ENCODE measurements at places on chromosomes 1 and 21.

- no peak overlapping the region for H3K27ac ChIP-seq
- no peak for DNase-seq
- H3K27me3 ChIP-seq, result no peaks in the 10 kb centered on the region
- H3K36me3 ChIP-seq, result no peaks in the 10 kb centered on the region
Observed at GRCh38 chr1:199646761-199647160, 380.7 kb upstream of the NR5A2 start.

DNA sequence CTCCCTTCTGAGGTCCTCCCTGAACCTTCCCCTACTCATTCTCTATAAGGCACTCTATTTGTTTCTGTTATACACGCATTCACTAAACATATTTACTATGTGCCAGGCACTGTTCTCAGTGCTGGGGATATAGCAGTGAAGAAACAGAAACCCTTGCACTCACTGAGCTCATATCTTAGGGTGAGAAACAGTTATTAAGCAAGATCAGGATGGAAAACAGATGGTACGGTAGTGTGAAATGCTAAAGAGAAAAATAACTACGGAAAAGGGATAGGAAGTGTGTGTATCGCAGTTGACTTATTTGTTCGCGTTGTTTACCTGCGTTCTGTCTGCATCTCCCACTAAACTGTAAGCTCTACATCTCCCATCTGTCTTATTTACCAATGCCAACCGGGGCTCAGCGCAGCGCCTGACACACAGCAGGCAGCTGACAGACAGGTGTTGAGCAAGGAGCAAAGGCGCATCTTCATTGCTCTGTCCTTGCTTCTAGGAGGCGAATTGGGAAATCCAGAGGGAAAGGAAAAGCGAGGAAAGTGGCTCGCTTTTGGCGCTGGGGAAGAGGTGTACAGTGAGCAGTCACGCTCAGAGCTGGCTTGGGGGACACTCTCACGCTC is 572 bp downstream of the CYB5RL start:
- peak overlapping the region; percentile 72 for H3K27ac ChIP-seq
- no peak for DNase-seq
- peak overlapping the region; percentile 83 for H3K4me3 ChIP-seq
- H3K27me3 ChIP-seq, result no peaks in the 10 kb centered on the region

- peaks cover under 1% of the 10 kb centered on the region for H3K4me1 ChIP-seq
- no peak for DNase-seq
- H3K27ac ChIP-seq, result no peak overlapping the region
- H3K4me3 ChIP-seq, result no peak overlapping the region
Observed at GRCh38 chr1:59025898-59026426, 242.1 kb upstream of the JUN start.

DNA sequence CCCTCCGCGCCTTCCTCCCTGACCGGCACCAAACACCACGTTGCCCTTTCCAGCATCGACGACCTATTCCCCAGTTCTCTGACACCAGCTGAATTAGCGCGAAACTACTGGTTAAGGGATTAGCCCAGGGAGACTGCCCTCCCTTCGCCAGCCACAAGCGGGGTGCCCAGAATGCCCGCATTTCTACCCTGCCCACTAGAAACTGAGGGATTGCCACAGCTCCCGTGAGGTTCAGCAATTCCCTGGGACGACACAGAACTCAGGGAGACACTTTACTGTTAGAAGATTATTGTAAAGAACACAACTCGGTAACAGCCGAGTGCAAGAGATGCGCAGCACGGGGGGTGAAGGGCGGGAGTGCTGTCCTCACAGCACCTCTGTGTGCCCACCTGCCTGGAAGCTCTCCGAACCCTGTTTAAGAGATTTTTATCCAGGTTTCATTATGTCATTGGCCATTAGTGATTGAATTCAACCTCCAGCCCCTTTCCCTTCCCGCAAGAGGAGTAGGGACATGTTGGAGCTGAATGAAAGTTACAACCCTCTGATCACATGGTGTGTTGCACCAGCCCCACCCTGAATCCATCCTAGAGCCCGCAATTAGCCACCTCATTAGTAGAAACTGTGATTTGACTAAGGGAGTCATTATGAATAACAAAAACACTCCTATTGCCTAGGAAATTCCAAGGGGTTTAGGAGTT is 15.8 kb upstream of the RIPPLY3 start:
- peaks cover 16% of the 10 kb centered on the region for H3K4me1 ChIP-seq
- H3K4me3 ChIP-seq, result no peak overlapping the region
- no peak for DNase-seq

- DNase-seq, result no peak
- H3K27ac ChIP-seq, result no peak overlapping the region
- H3K36me3 ChIP-seq, result no peaks in the 10 kb centered on the region
- no peak overlapping the region for H3K4me3 ChIP-seq
- H3K4me1 ChIP-seq, result no peaks in the 10 kb centered on the region
Observed at GRCh38 chr1:234943836-234944402, 184.7 kb downstream of the TOMM20 start.

DNA sequence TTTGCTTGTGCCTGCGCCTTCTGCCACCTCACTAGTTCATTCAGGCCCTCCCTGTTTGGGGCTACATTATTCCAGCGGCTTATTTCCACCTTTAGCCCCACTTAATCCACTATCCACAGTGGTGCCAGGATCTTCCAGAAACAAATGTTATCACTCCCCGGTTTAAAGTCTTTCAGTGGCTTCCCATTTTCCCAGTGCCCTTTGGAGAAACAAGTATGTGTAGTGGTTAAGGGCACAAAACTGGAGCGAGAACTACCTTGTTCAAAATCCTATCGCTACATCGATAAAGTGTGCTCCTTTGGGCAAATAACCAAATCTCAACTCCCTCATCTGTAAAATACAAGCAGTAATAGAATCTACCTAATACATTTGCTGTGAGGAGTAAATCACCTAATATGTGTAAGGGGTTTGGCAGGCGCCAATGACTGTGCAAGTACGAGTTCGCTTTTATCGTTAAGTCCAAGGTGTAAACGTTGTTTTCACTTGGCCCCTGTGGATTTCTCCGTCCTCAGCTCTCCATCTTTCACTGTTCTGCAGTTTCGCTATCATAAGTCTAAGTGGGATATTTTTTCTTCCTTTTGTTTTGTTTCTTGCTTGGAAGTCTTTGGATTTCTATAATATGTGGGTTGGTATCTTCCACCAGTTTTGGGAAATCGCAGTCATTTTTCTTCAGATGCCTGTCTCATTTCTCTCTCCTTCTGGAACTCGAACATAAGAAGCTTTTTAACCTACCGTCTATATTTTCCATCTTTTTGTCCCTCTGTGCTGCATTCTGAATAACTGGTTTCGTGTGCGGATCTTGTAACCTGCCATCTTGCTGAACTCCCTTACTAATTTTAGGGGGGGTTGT is 844 bp upstream of the MEAF6 start:
- no peaks in the 10 kb centered on the region for H3K36me3 ChIP-seq
- H3K4me3 ChIP-seq, result peak overlapping the region; percentile 74
- H3K27me3 ChIP-seq, result no peaks in the 10 kb centered on the region
- no peak for DNase-seq
- H3K4me1 ChIP-seq, result peaks cover 34% of the 10 kb centered on the region

DNA sequence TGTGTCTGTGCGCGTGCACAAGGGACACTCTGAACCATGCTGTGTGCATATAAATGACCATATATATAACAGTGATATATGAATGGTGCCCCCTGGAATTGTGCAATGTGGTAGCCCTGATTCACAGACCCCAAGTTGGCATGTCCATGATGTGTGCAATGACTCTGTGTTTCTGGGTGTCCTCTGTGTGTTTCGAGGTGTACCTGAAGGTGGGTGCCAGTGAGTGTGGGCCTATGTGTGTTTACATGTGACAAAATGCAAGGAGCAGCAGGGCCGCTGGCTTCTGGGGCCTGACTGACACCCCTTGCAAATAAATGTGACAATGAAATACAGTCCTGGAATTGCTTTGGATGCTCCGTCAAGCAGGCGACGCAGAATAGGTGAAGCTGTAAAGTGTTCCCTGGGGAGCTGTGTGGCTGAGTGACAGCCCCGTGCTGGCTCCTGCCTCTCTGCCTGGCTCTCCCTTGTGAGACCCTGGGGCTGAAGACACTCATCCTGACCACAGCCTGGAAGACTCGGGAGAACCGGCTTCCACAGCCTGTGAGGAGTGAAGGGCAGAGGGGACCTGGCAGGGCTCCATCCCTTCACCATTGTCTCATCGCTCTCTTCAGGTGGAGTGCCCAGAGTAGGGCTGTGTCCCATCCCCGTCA is 38.2 kb upstream of the CSF3R start:
- peaks cover 9% of the 10 kb centered on the region for H3K4me1 ChIP-seq
- no peak for DNase-seq
- no peak overlapping the region for H3K4me3 ChIP-seq
- H3K27me3 ChIP-seq, result no peaks in the 10 kb centered on the region

DNA sequence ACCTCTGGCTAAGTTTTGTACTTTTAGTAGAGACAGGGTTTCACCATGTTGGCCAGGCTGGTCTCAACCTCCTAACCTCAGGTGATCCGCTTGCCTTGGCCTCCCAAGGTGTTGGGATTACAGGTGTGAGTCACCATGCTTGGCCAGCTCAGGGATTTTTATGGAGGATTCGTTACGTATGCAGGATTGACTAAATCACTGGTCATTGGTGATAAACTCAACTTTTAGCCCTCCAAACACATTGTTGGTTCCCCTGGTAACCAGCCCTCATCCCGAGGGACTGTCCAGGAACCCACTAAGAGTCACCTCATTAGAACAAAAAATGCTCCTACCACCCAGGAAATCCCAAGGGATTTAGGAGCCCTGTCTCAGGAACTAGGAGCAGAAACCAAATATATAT is 40.4 kb downstream of the ST3GAL3 start:
- no peaks in the 10 kb centered on the region for H3K27me3 ChIP-seq
- no peak for DNase-seq
- H3K27ac ChIP-seq, result no peak overlapping the region
- no peak overlapping the region for H3K4me3 ChIP-seq
- no peaks in the 10 kb centered on the region for H3K4me1 ChIP-seq
- no peaks in the 10 kb centered on the region for H3K36me3 ChIP-seq

DNA sequence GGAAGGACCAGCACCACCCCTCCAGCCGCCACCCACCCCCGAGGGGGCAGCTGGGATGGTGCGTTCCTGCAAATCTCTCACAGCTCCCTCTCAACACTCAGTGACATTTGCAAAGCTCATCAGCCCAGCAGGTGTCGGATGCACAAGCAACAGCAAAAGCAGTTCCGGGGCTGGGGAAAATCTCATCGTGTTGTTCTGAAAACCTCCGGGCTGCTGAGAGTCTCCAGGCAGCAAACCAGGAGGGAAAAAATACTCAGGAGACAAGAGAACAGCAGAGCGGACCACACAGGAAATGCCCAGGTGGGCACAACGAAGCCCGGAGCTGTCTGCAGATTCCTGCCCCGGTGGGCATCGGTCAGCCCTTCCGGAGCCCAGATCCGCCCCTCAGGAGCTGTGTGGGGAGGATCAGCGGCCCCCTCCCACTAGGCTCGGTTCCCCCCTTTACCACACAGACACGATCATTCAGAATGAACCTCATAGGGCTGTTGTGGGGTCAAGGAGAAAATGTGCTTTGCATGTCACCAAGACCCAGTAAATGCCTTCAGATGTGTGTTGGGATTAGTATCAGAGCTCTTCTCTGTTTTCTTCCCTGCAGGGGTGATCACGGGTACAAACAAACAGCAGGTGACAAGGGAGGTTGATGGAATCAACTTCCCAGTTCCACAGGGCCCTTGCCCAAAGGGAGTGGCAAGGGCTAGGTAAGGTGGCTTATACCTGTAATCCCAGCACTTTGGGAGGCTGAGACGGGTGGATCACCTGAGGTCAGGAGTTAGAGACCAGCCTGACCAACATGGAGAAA is 127.0 kb upstream of the TIAM1 start:
- DNase-seq, result no peak
- H3K36me3 ChIP-seq, result no peaks in the 10 kb centered on the region

DNA sequence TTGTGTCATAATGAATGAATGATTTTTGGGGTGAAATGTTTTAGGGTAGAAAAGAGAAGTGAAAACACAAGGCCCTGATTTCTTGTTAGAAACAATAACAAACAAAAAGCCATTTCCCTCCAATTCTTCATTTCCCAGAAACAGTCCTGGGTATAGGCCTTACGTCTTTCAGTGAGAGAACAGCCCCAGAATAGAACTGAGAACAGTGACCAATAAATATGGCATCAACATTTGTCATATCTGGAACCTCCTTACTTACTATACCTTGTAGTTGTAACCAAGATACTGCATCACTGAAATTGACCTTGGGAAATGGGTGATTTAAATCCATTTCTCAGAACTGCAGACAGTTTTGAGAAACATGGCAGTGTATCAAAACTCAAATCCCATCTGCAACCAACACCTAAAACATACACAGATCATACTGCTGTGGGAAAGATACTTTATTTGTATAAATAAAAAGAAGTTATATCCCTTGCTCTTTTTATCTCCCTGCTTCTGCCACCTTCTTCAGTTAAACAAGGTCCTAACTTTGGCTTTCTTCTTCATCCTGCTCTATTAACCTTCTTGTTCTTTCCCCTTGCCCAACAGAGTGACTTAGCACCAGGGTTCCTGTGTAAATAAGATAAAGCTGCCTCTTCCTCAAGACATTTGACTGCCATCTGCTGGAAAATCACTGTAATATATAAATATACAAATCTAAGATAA is 19.5 kb downstream of the XKR8 start:
- peak; percentile 55 for DNase-seq
- H3K4me3 ChIP-seq, result no peak overlapping the region
- no peak overlapping the region for H3K27ac ChIP-seq
- H3K4me1 ChIP-seq, result no peaks in the 10 kb centered on the region

DNA sequence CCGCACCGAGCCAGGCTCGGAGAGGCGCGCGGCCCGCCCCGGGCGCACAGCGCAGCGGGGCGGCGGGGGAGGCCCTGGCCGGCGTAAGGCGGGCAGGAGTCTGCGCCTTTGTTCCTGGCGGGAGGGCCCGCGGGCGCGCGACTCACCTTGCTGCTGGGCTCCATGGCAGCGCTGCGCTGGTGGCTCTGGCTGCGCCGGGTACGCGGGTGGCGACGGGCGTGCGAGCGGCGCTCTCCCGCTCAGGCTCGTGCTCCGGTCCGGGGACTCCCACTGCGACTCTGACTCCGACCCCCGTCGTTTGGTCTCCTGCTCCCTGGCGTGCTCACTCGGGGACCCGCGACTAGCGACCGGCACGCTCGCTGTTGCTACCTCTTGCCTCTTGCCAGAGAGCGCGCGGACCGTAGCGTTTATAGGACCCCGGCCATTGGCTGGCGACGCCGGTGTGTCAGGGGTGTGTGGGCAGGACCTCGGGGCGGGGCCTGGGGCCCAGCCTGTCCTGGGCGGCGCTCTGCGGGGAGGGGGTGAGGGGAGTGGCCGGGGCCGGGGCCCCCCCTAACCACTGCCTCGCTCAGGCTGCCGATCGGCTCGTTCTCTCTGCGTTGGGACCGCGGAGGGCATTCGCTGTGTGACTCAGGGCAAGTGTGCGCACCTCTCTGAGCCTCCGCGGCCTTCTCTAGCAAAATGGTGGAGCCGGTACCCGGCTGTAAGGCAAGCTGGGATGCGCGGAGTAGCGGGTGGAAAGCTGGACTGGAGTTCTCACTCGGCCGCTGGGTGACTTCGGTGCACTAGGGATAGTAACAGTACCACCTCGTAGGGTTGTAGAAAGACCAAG is at the start of gene SLC2A1:
Gene SLC2A1, minus strand, starts transcription at position 381 of the 832 bp plus-strand sequence. Its CDS starts 217 bp downstream, at position 164.
- peak; percentile 97 for DNase-seq
- peaks cover 59% of the 10 kb centered on the region for H3K4me1 ChIP-seq
- peak within 1 kb of the TSS; percentile 76 for H3K27ac ChIP-seq
- H3K36me3 ChIP-seq, result peaks cover 5% of the 10 kb centered on the region

- no peak for DNase-seq
- no peaks in the 10 kb centered on the region for H3K27me3 ChIP-seq
- H3K4me3 ChIP-seq, result no peak overlapping the region
- H3K27ac ChIP-seq, result no peak overlapping the region
- no peaks in the 10 kb centered on the region for H3K36me3 ChIP-seq
Observed at GRCh38 chr1:45452503-45452902, 38.5 kb downstream of the TESK2 start.

- no peak overlapping the region for H3K27ac ChIP-seq
- H3K36me3 ChIP-seq, result no peaks in the 10 kb centered on the region
- DNase-seq, result no peak
- no peaks in the 10 kb centered on the region for H3K4me1 ChIP-seq
Observed at GRCh38 chr1:30522031-30523004, 201.1 kb downstream of the MATN1 start.

All from CD4-positive, alpha-beta memory T cell (primary cell).